ENCODE measurements at places on chromosomes 11 and 22.
A peak's percentile ranks its signal among the peaks of the same experiment; 100 is the strongest.

DNA sequence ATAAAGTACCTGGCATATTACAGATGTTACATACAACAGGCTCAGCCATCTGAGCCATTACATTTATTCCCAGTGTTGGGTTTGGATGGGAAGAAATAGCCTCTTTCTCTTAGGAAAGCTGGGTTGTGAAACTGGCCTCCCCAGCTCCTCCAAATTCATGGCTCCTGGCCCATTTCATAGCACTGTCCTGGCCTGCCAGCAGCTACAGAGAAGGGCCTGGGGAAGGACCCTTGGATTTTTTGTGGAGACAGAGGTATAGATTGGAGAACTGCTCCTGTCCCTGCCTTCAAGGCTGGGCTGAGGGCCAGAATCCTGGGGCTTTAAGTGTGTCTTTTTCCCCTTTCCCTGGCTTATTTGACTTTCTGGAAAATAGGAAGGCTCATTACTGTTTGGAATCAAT is 18.0 kb downstream of the PKNOX2 start:
- DNase-seq: no peak

DNA sequence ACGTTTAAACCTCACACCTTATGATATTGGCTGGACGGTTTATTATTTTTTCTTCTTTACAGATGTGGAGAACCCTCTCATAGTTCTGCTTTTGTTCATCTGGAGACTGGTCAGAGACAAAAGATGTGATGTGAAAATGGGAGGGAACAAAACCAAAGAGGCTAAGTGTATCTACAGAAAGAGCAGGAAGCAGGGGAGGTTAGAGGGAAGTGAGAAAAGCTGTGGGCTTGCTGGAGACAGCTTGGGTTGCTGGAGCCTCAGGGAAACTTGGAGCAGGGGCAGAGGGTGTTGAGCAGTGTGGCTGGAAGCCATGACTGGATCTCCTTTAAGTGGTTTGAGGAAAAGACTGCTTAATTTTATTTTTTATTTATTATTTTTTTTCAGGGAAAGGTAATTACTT is 79.0 kb upstream of the SNX19 start:
- DNase-seq: no peak

GRCh38 chr11:27339941-27340340 is 23.1 kb downstream of the CCDC34 start:
- DNase-seq: no peak

GRCh38 chr11:79055856-79056631 is 384.8 kb downstream of the TENM4 start:
- DNase-seq: peak; percentile 84

- no peak for DNase-seq
Measured at GRCh38 chr11:133951327-133952198, 5.2 kb downstream of the IGSF9B start.

DNA sequence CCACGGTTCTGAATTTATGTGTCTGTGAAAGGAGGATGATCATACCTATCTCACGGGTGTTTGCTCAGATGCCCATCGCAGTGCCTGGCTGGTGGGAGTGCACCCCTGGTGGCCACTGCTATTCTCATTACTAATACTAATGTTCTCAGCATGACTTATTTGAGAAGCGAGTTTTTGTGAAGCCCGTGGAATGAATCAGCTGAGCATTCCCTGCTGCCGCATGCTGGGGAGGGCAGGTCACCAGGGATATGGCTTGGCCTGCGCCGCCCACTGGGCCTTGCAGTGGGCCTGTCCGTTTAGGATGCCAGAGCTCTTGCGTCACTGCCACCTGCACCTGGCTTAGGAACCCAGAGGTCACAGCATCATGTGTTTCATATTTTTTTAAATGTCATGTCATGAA is 16.9 kb downstream of the CTTN start:
- DNase-seq: peak; percentile 45

- DNase-seq: no peak
Measured at GRCh38 chr11:119696378-119697222, 32.4 kb downstream of the NECTIN1 start.

GRCh38 chr11:67280341-67280787 is 8.7 kb upstream of the ANKRD13D start:
- DNase-seq: no peak

DNA sequence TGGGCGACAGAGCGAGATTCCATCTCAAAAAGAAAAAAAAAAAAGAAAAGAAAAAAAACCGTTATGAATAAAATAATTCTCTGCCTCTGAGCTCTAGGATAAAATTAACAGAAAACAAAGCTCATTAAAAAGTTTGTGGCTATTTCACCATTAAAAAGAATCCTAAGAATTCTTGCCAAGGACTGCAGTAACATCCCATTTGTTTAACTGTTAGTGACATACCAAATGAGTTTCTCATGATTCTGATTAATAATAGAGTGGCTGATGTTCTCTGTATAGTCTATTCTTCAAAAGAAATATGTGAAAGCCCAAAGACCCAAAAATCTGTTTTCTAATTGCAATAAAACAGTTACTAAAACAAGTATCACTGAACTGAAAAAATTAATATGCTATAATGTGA is 19.7 kb downstream of the CLNS1A start:
- DNase-seq: peak; percentile 49
